ENCODE measurements at places on chromosomes 6 and 20.

DNA sequence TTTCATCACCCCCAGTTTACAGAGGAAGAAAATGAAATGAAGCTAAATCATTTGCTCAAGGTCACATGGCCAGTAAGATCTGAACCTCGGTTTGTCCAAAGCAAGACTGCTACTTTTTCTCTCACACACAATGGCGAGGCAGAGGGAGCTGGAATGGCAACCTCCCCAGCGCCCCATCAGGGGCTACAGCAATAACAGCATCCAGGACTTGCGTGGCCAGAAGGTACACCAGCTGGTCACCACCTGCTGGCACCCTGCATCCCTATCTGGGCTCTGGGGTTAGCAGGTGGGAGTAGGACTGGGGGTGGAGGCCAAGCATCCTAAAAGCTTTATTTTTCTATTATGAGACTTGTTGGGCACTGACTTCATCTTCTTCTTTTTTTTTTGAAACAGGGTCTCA is 41.3 kb downstream of the TTI1 start:
- DNase-seq, result no peak

GRCh38 chr6:127247114-127248096 is 19.3 kb upstream of the RNF146 start:
- DNase-seq, result no peak

DNA sequence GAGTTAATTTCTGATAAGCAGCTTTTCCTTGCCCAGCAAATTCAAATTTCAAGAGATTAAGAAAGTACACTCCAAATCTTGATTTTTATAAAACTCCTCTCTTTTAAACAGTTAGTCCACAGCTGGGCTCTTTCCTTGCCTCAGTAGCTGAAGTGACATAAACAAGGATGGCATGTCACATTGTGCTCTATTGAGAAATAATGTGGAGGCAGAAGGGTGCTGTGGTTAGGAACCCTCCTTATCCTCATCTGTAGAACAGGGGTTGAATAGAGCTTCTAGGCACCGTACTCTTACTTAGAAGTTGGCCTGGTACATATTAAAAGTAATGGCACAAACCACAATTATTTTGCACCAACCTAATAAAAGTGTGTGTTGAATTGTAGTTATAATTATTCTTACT is 70.3 kb downstream of the RSPO3 start:
- DNase-seq, result no peak

- no peak for DNase-seq
Observed at GRCh38 chr6:78746457-78746856, 120.9 kb upstream of the IRAK1BP1 start.

DNA sequence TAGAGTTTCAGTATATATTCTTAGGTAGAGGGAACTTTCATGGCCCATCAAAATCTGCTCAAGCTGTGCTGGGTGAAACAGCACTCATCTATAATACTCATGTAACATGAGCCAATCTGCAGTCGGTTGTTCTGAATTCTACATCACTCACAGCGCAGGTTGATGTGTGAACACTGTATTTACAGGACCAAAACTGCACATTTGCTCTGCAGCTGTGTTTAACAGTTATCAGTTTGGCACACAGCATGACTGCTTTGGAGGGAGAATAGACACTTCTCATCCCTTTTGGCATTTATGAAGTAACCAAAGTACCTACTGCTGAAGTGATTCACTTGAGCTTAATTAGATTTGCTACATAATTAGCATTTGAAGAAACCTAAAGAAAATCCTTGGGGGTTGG is 225.1 kb downstream of the BCKDHB start:
- DNase-seq, result no peak

- DNase-seq, result no peak
Observed at GRCh38 chr20:58832457-58832856, 18.2 kb downstream of the GNAS-AS1 start.

GRCh38 chr6:26550250-26550993 is 12.3 kb downstream of the HMGN4 start:
- no peak for DNase-seq

- DNase-seq, result no peak
Observed at GRCh38 chr20:19688031-19688806, 69.8 kb upstream of the RIN2 start.

GRCh38 chr6:25302151-25302550 is 23.0 kb downstream of the CARMIL1 start:
- no peak for DNase-seq

GRCh38 chr6:156337801-156338200 is 439.4 kb upstream of the ARID1B start:
- no peak for DNase-seq

GRCh38 chr6:31767096-31767645 is 4.7 kb downstream of the SAPCD1 start:
- no peak for DNase-seq

GRCh38 chr20:18138639-18139583 is 1.2 kb downstream of the KAT14 start:
- DNase-seq, result no peak

- DNase-seq, result no peak
Observed at GRCh38 chr6:14757418-14757817, 488.5 kb upstream of the JARID2 start.

GRCh38 chr6:149089510-149089909 is 228.0 kb upstream of the TAB2 start:
- DNase-seq, result no peak

DNA sequence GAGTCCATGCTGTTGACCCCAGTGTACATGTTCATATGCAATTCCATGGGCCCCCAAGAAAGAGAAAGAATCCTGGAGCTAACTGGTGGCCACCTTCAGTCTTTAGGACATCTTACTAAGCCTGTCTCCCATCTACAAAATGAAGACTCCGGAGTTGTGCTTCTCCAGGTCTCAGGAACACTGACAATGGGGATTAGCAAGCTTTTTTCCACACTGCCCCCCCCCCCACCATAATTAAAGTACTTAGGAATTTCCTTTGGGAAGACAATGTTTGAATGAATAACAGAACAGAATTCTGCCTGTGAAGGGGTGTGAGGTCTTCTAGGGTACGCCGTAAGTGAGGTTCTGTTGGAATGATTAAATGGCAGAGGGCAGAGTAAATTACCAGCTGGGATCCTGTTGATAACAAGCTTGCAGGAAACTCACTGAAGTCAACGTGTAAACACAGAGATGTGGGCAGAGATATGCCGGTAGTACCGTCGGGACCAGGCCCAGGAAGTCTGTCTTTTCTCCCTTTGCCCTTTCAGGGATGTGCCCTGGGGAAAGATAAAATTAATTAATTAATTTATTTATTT is 63.1 kb downstream of the ANKRD6 start:
- DNase-seq, result no peak

DNA sequence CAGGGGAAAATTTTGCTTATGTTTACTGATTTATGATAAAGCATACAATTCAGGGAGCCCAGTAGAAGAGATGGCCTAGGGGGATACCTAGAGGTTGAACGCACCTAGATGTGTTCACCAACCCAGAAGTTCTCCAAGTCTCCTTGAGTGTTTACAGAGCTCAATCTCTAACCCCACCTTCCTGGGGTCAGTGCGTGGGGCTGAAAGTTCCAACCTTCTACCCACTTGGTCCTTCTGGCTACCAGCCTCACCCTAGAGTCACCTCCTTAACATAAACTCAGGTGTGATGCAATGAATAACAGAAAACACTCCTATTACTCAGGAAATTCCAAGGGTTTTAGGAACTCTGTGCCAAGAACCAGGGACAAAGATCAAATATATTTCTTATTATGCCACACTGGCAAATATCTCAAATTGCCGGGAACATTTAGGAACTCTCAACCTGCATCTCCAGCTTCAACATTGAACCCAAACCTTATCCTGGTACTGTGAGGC is 26.4 kb downstream of the AFG1L start:
- DNase-seq, result no peak

GRCh38 chr6:47302043-47302442 is 7.7 kb downstream of the TNFRSF21 start:
- no peak for DNase-seq

DNA sequence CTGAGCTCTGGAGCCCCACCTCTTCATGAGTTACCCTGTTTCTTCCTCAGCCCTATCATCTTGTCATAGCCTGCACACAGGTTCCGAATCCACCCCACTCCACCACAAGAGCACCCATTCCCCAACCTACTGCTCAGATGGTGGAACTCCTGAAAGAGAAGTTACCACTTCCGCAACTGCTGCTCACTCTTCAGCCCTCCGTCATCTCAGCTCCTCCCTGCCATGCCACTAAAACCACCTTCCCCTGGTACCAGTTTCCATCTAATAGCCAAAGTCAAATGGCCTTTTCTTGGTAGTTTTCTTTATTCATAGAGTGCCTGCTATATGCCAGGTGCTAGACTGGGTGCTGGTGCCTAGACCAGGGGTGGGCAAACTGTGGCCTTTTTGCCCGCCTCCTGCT is 3.9 kb downstream of the RAB22A start:
- DNase-seq, result no peak

DNA sequence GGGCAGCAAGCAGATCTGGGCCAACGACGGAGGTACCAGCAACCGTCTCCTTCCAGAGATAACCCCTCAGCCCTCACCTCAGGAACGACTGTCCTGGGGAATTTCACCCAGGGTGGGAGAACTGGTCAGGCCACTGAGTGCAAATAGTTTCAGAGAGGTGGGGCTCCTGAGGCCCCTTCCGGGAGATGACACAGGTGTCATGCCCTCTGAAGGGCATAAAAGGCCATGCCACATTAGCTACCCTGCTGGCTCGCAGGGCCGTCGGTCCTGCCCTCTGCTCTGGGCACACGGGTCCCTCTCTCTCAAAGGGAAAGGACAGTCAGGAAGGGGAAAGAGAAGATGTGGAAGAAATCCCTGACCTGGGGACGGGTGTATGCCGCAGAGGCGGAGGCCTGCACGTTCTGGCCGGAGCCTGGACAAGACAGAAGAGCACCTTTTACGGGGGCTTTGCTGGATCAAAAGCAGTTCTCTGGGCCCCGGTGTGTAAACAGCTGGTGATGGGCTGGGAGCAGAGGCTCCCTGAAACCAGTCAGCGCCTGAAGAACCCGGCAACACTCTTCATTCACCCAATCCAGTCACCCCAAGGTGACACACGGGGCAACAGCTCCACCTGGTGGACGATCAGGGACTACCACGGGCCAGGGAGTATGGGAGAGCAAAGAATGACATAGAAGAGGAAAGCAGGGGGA is 6.4 kb upstream of the TAF8 start:
- peak; percentile 88 for DNase-seq

DNA sequence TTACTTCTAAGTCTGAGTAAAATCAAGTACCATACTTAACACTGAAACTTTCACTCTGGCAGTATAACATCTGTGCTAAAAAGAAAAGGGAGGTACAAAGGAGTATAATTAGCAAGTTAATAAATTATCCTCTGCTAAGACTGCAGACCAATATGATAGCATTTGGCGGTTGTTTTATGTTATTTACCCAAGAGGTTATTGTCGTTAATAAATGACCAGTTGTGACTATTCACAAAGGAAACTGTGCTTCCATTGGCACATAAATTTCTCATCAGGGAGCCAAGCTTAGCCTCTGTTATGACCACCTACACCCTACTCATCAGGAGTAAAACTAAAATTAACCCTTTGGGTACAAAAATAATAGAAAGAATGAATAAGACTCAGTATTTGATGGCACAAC is 86.5 kb downstream of the CRYBG1 start:
- no peak for DNase-seq

GRCh38 chr6:160167604-160168399 is 46.2 kb downstream of the SLC22A1 start:
- no peak for DNase-seq

- no peak for DNase-seq
Observed at GRCh38 chr6:151452750-151453427, 963 bp upstream of the RMND1 start.

GRCh38 chr6:85669735-85670194 is 27.1 kb upstream of the SYNCRIP start:
- peak; percentile 70 for DNase-seq

- no peak for DNase-seq
Observed at GRCh38 chr20:47914792-47915191, 129.5 kb upstream of the SULF2 start.

DNA sequence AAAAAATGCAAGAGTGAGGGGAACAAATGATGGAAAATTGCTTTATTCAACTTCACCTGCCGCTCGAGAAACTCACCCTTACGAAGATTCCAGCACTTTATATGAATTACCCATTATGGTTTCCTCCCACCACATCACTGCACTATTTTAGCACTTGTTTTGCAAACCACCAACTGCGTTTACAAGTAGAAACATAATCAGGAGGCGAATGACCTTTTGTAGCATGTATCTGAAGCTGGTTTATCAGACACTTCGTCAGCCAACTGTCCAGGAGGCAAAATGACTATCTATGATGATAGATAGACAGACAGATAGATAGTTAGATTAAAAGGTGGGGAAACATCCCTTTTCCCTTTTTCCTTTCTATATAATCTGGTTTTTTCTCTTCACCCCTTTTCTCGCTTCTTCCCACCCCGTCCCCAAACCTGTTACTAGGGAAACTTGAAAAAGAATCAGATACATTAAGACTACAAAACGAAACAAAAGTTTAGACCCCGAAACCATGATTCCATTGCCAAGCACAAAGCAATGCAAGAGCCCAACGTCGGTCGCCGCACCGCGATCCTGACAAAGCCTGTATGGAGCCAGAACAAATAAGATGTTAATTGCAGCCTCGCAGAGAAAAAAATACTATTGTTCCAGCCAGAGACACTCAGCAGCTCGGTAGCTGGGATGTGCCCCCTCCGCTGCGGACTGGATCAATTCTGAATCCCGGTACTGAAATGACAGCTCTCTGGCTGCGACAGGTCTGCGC is 933 bp upstream of the ADGRB3 start:
- no peak for DNase-seq

- DNase-seq, result no peak
Observed at GRCh38 chr6:110324548-110324947, 33.6 kb downstream of the METTL24 start.

DNA sequence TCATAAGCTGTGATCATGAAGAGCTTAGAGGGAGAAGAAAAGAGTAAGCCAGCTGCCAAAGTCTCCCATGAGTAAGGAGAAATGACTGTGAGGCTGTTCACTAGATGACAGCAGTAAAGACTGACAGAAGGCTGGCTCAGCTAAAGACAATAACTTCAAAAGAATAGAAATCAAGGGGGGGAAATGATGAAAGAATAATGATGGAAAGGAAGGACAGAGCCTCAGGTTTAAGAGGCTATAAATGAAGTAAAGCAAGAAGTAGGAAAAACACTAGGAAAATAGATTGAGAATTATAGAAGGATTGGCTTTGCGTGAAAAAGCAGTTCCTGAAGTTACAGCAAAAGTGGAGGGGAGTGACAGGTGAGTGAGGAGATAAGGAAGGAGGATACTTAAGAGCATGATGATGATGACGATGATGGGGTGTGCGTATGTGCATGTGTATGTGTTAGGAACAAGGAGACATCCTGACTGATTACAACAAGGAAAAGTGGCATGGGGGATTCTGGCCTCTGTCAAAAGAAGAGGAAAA is 48.2 kb downstream of the HBS1L start:
- DNase-seq, result no peak

- no peak for DNase-seq
Observed at GRCh38 chr6:8166156-8166555, 63.8 kb upstream of the EEF1E1 start.

GRCh38 chr6:76250666-76251065 is 178.2 kb upstream of the IMPG1 start:
- DNase-seq, result no peak
